CD4-positive, alpha-beta T cell treated with Interleukin-4 for 4 hours (primary cell): ENCODE measurements at places on chromosomes 7 and 10.

GRCh38 chr10:14684354-14684753 lies 90.3 kb downstream of the FAM107B start:
- DNase-seq = no peak

GRCh38 chr7:85730012-85730411 lies 543.2 kb upstream of the SEMA3D start:
- no peak for DNase-seq

DNA sequence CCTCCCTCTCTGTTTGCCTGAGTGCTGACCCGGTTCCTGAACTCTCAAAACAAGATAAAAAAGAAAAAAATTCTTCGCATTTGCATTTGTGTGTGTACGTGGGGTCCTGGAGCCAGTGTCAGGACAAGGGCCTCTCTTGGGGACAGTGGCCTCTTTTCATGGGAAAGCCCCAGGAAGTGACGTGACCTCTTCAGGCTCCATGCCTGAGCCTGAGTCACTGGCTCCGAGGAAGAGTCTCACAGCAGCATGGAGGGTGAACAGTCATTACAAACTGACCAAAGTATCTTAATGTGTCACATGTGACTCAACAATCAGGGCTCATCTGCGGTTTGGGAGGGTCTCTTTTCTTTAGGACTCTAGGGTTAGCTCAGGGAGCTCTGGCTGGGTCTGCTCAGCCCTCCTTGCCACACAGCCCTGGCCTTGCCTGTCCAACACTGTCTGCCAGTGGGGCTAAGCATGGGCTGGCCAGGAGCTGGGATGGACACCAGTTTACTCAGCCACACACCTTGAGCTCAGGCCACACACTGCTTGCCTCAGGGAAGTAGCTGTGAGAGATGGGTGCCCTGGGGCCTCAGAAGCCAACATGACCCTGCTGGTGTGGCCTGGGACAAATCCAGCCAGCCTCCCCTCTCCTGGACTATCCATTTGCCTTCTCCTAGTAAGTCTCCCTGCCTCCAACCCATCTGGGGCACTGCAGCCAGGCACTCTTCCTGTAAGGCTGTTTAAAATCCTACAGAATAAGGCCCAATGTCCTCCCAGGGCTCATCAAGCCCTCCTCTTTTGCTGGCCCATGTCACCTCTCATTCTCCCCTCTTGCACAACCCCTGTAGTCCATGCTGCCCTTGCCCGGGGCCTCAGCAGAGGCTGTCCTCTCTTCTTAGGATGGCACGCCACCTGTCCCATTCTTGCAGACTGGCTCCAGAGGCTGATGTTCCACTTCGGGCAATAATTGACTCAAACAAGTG lies 10.5 kb downstream of the TMEM273 start:
- DNase-seq = peak; percentile 80

DNA sequence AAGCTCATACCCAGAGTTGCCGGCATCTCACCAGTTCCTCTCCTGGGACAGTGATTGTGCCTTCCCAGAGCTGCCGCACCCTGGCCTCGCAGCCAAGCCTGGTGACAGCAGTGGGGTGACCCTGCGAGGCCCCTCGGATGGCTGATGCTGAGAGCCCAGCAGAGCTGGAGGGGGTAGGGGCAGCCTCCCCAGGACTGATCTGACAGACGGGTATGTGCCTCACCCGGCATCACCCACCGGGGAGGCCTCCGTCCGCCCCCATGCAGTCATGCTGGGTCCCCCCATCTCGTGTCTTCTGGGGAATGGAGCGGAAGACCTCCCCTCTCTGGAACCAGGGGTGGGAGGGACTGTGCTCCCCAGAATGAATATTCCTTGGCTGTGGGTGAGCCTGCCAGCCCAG lies 82.3 kb downstream of the LHPP start:
- DNase-seq = no peak

GRCh38 chr7:124183649-124184048 lies 150.8 kb upstream of the TMEM229A start:
- no peak for DNase-seq

GRCh38 chr10:132464256-132465192 lies 67.5 kb downstream of the PWWP2B start:
- DNase-seq = no peak

DNA sequence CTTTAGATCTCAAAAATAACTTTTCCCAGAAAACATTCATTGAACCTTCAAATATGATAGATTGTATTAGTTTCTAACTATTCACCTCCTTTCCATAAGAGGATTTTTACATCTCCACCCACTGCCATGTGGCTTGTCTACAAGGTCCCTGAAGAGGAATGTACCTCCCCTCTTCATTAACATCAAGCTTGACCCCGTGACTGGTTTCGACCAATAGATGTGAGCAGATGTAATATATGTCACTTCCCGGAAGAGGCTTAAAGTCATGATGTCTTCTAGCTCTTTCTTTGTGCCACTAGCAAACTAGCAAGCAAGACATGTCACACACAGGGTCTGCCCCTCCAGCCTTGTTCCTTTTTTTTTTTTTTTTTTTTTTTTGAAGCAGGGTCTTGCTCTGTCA lies 6.9 kb downstream of the BAZ1B start:
- no peak for DNase-seq
